ENCODE measurements at places on chromosomes 7 and 10.

DNA sequence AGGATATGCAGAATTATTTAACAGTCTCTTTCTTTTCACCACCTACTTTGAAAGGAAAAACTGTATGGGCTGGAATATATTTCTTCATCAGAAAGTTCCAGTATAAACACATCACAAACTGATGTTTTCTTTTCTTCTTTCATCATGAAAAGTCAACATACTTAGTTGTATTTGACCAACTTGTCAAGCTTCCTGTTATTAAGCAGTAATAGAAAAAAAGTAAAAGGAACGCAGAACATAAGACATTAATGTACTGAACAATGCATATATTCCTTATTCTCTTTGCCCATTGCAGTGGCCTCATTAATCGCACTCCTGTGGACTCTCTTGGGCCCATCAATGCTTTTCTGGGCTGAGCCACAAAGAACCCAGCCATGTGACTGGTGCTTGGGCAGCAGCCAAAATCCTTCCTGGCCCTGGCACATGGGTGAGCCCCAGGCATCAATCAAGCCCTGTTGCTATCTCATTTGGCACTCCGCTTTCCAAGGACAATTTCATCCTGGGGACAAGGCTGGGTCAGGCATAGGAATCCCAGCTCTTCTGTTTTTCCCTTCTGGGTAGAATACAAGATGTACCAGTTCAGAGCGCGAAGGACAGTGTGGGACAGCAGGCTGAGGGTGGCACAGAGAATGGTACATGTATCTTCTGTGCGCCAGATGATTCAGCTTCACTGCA is 42.3 kb downstream of the RHOBTB1 start:
- DNase-seq, result no peak

- no peak for DNase-seq
These were observed 139.5 kb downstream of the SRPK2 start for GRCh38 chr7:105249216-105249615.

- DNase-seq, result no peak
These were observed 92.8 kb upstream of the INSIG1 start for GRCh38 chr7:155204744-155205367.

DNA sequence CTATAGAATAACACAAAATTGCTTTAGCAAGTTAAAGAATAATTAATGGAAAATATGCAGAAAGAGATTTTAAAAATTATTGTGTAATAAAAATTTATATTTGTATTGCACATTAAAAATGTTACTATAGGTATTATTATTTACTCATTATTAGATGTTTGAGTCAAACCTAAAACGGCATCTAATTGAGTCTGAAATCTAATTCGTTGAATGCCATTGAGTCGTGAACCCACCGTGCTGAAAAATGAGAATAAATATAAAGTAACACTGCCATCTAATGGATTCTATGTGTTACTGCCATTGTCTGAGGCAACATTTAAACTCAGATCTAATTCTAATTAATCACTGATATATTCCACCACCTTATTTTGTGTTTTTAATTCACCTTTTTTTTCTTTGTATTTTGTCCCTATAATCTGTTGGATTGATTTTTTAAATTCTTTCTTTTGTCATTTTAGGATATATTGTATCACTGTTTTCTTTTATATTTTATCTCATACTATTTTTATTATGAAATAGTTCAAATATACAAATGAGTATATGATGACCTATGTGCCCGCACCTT is 62.2 kb downstream of the SAMD9 start:
- DNase-seq, result no peak

DNA sequence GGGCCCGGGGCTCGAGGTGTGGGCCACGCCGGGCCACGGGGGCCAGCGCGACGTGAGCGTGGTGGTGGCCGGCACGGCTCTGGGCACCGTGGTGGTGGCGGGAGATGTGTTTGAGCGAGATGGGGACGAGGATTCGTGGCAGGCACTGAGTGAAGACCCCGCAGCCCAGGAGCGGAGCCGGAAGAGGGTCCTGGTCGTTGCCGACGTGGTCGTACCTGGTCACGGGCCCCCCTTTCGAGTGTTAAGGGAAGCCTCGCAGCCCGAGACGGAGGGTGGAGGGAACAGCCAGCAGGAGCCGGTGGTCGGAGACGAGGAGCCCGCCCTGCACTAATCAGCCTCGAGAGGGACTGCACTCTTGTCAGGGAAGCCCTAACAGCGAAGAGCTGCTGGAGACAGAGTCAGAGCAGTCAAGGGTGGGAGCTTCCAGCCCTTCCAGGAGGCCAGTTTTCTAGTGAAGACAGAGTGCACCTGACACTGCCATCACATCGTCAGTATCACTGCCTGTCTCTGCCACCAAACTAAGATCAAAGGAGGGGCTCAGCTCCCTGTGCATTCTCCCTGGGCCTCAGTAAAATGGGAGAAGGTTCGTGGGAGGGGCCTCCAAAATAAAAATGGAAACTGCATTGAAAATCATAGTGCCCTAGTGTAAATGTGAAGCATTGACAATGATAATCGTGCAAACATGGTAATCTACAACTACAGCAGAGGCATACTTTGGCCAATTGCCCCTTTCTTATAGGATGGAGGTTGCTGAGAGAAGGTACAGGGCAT is 1.3 kb downstream of the MBLAC1 start:
- no peak for DNase-seq

DNA sequence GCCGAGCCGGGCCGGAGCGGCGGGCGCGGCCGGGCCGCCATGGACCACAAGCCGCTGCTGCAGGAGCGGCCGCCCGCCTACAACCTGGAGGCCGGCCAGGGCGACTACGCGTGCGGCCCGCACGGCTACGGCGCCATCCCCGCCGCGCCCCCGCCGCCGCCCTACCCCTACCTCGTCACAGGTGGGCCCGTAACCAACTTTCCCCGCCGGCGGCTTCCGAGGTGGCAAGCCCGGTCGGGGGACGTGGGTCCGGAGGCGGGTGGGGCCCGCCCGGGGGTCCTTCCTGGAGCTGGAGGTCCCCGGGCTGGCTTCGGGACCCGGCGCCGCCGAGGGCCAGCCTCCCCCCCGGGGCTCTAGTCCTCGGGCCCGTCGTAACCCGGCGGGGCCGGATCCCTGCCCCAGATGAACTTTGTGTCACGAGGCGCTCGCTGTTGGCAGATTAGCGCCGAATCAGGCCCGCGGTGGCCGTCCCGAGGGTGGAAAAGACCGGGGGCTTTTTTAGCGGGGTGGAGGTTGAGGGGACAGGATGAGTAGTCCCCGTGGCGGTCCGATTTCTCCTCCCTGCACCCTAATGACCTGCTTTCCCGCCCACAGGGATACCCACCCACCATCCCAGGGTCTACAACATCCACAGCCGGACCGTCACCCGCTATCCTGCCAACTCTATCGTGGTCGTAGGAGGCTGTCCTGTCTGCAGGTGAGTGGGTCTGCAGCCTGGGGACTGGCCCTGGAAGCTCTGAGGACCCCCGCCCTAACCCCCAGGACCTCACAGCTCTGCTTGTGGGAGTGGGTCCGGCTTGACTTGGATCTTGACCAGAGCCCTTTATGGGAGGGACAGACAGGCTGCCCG is 496 bp downstream of the BRI3 start:
- DNase-seq, result no peak

DNA sequence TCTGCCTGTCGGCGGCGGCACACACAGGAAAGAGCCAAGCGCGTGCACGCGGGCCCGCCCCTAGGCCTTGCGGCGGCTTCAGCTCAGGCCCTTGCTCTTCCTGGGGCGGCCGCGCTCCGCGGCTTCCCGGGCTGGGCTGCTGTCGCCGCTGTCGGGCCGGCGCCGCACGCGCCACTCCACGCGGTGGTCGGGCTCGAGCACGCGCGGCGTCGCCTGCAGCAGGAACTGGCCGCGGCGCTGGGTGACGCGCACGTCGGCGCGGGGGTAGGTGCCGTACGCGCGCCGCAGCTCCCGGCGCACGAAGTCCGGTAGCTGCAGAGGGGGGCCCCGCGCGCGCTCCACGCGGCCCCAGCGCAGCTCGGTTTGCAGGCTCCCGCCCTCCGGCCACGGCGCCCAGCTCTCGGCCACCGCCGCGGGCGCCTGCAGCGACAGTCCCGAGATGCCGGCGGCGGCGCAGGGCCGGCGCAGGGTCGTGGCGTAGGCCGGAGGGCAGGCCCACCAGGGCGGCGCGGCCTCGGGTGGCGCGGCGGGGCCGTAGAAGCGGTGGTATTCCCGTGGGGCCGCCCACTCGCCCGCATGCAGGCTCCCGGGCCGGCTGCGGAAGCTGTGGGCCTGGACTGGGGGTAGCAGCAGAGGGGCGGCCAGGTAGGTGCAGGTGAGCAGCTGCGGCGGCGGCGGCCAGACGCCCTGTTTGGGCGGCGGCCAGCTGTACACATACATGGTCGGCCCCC is 804 bp downstream of the C10orf95 start:
- peak; percentile 44 for DNase-seq

- DNase-seq, result peak; percentile 12
These were observed 21.0 kb downstream of the ZCWPW1 start for GRCh38 chr7:100407285-100408180.

GRCh38 chr7:89002981-89003956 is 207.7 kb upstream of the TEX47 start:
- DNase-seq, result no peak

- no peak for DNase-seq
These were observed 54.3 kb downstream of the BAIAP2L1 start for GRCh38 chr7:98346515-98347069.

GRCh38 chr10:20988357-20988983 is 91.4 kb upstream of the NEBL start:
- DNase-seq, result no peak

- DNase-seq, result no peak
These were observed 31.0 kb downstream of the TNKS2 start for GRCh38 chr10:91829268-91829667.

DNA sequence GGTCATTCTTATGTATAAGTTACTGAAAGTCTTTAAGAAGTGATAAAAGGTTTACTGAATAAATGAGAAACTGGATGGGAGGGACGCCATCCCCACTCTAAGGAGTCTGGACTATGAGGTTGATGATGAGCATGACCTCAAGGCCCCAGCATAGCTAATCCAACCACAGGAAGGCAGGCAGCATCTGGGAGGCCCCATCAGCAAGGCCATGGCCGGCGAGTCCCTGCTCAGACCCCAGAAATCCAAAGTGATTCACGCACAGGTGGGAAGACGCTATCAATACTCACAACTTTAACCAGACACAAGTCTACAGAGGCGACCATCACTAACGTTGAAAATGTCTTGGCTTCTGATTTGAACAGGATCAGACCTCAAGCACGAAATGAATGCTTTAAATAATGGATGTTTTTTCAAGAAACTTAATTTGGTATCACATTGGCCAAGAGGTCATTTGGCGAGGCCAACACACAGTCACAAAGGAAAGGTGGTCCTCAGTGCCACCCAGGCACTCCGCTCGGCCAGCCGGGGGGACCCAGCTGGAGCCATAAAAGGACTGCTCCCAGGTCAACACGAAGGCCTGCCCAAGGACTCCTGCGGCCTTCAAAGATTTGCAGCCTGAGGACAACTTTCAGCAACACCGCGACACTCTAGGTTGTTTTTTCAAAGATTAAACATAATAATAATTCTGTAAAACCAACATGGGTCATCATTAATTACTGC is 228.5 kb downstream of the PTPRN2 start:
- DNase-seq, result no peak

DNA sequence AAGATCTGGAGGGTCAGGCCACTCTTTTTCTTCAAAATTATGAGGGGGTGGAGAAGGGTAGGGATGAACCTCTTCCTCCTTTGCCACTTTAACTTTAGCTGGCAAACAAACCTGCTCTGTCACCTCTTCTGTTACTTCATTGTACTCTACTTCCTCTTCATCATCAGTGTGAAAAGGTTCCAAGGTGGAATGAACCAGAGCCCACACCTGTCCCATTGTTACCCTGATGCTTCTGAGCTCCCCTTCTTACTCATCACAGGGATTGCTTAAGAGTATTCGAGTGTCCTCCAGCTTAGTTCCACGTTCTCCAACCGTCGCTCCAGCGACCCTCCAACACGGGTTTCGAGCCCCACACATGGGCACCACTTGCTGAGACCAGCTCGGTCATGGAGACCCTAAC is 5.2 kb downstream of the MRPS24 start:
- DNase-seq, result no peak

- DNase-seq, result no peak
These were observed 33.4 kb upstream of the VWDE start for GRCh38 chr7:12436896-12437535.

GRCh38 chr7:124989911-124990310 is 60.3 kb upstream of the POT1 start:
- no peak for DNase-seq

DNA sequence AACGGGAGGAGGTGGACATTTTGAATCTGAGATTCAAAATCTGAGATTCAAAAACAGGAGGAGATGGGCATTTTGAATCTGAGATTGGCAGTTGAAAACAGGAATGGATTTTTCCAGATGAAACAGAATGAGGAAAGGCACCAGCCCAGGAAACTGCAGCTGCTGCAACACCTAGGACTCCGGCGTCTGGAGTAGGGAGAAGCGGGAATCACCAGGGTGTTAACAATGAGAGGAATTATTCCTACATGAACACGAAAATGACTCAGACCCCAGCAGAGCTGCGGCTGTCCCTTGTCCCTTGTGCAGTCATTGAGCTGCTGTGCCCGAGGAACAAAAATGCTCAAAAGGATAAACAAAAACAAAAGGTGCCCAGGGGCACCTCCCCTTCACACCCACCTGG is 59.9 kb upstream of the KAT6B start:
- DNase-seq, result no peak

- DNase-seq, result no peak
These were observed 1.2 kb downstream of the VPS41 start for GRCh38 chr7:38907766-38908165.

DNA sequence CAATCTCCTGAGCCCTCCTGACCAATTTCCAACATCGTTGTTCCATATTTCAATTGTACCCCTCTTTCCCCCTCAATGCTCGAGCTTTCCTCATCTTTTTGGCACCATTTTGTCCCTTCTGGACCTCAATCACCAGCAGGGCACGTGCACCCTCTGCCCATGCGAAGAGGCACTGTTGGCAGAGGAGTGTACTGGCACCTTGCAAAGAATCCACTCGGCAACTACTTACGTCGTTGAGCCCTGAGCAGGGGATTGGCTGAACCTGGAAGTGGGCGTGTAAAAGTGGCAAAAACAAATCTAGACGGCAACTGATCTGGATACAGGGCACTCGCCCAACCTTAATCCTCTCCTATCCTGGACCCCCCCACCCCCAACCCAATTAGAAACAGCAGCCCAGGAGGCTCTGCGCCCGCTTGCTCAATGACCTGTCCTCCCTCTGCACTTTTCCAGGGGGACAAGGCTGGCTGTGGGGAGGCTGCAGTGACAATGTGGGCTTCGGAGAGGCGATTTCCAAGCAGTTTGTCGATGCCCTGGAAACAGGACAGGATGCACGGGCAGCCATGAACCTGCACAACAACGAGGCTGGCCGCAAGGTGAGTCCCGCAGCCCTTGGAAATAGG is 18.8 kb downstream of the WNT8B start:
- DNase-seq, result peak; percentile 41

DNA sequence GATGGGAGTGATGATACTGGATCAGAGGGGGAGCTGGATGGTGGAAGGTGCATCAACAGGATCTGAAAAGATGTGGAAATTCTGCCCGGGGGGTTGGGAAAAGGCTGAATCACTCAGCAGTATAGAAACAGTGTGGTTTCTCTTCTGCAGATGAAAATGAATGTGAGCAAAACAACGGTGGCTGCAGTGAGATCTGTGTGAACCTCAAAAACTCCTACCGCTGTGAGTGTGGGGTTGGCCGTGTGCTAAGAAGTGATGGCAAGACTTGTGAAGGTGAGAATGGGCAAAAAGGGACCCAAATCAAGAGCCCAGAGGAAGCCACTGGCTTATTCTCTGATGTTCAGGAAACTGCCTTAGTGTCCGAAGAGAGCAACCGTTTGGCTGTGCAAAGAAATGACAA is 12.9 kb downstream of the OIT3 start:
- no peak for DNase-seq

GRCh38 chr10:43576580-43576979 is 2.2 kb upstream of the ZNF239 start:
- no peak for DNase-seq

GRCh38 chr7:123966936-123967335 is 41.9 kb downstream of the SPAM1 start:
- DNase-seq, result no peak

All from epithelial cell of prostate (primary cell).